ENCODE measurements at places on chromosomes 1 and 21.

GRCh38 chr1:34907487-34908090 is 21.9 kb downstream of the DLGAP3 start:
- no peak for DNase-seq

DNA sequence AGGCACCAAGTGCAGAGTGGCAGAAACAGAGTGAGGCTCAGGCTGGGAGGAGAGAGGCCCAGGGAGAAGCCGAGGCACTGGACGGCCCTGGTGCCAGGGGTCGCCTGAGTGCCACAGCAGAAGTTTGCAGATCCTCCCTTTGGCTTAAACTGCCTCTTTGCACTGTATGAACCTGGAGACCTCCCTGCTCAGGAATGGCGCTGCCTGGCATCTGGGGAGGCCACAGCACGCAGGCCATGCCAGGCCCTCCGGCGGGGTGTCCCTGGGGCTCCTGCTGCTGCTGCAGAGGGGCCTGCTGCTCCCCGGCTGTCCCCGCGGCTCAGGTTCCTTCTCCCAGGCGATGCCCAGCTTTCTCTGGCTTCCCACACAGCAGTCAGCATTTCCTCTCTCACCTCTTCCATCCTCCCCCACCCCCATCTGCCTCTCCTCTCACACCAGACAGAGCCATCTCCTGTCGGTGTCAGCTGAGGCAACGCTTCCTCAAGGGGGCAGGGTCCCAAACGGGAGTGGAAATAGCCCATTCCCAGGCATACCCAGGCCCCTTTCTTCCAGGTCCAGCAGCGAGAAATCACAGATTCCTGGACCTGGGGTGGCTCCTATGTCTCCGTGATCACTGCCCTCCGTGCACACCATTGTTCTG is 35.2 kb downstream of the SYT6 start:
- DNase-seq, result no peak

DNA sequence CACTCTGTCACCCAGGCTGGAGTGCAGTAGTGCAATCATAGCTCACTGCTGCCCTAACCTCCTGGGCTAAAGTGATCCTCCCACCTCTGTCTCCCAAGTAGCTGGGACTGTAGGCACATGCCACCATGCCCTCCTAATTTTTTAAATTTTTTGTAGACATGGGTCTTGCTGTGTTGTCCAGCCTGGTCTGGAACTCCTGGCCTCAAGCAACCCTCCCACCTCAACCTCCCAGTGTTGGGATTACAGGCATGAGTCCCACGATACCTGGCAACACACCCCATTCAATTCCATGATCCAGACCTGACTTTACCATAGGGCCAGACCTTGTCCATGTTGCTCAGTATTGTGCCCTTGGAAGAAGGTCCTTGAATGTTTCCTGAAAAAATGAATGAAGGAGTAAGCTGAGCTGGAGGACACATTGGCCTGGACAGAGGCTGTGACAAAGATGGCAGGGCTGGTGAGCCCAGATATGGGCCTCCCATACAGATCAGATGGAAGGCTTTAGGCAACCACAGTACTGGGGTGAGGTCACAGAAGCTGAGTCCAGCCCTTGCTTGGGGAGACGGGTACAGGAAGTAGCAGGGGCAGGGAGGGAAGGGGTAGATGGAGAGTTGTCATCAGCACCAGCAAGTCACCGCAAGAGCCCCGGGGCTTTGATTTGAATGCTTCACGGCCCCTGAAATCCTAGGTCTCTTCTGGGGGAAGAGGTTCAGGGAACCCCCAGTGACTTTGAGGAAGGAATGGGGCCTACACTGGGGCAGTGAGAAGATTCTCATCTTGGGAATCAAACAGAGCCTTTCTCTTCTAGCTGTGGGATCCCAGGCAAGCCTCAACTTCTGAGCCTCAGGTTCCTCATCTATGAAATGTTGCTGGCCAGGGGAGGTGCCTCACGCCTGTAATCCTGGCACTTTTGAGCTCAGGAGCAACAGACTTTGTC is 40.1 kb upstream of the DMBX1 start:
- DNase-seq, result no peak

GRCh38 chr1:203555511-203556046 is 61.6 kb downstream of the OPTC start:
- no peak for DNase-seq

DNA sequence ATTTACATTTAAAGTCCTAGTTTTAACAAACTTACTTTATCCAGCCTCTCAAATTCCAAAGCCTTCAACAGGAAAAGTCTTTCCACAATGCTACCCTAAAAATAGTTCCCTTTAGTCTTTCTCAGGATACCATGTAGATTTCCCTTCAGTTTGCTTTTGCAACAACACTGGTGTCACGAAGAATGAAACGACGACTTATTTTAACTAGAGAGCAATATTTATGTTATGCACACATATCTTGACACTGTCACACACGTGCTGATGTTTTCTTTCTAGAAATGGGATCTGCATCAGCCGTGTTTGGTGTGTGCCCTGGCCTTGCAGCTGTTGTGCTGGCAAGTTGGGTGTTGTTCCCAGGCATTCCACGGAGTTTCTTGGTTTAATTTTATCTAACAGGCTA is 75.5 kb downstream of the SIPA1L2 start:
- DNase-seq, result no peak

GRCh38 chr1:223350361-223350908 is 13.5 kb downstream of the SUSD4 start:
- DNase-seq, result no peak

GRCh38 chr1:7483634-7484383 is 287.3 kb upstream of the VAMP3 start:
- DNase-seq, result no peak

DNA sequence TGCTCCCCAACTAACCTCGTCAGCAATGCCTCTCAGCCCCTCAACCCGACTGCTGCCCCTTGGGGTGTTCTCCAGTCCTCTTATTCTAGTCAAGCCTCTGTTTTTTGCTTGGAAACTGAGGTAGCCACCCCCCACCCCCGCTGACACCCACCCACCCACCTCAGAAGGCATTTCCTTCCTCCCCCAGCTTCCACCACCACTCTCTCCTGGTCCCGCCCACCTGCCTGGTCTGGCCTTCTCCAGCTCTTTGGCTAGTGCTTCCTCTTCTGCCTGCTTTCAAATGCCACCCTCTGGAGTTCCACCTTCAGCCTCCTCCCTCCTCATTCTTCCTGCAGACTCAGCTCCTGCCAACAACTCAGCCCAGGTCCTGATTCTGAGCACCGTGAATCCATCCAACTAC is 35.3 kb downstream of the OLFML2B start:
- no peak for DNase-seq

GRCh38 chr1:57824535-57824934 is 400.7 kb upstream of the DAB1 start:
- DNase-seq, result no peak

DNA sequence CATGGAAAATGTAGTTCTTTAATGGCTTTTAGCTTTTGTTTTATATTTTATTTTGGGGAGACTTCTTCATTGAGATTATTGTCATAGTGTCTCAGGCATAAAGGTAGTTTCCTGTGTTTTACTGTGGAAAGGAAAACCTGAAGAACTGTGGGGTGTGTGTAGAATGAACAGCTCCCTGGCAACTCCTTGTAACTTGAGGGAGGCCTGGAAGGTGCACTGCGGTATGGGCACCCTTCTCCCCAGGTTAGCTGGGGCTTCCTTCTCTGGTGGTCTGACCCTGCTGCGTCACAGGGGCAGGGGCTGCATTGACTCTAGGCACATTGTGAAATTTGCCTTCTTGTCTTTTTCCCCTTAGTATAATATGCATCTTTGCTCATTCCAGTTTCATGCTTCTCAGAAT is 1.7 kb downstream of the ATP1B1 start:
- DNase-seq, result no peak

GRCh38 chr1:234260578-234260977 is 112.7 kb upstream of the COA6 start:
- peak; percentile 36 for DNase-seq

DNA sequence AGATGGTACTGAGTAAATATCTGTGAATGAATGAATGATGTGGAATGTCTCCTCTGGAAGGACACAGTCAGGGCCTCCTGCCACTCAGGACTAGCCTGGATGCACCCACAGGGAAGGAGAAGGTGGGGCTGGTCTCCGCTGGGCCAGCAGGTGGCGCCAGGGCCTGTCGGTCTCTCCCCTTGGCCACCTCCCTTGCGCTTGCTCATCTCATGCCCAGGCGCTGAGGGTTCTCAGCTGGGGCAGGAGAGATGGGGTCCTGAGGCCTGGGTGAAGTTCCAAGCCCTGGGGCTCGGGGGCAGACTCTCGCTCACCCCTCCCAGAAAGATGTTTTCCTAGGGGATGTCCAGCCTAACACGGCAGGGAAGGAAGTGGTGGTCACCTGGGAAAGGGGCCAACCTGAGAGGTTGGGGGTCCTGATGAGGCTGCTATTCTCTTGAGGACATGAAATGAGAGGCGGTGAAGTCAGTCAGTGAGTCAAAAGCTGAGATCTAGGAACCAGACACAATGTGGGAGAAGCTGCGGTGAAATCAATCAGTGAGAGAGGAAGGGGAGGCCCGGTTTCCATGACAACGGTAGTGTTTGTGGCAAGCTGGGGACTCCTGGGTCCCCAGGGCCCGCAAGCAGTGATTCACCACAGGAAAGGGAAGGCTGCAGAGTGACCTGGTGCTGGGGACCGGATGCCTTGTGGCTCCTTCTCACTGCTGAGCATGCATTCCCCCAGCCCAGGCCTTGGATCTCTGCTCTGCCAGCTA is 14.6 kb upstream of the MEX3A start:
- DNase-seq, result peak; percentile 68

- DNase-seq, result no peak
Measured at GRCh38 chr1:4046836-4047461, 146.9 kb upstream of the C1orf174 start.

DNA sequence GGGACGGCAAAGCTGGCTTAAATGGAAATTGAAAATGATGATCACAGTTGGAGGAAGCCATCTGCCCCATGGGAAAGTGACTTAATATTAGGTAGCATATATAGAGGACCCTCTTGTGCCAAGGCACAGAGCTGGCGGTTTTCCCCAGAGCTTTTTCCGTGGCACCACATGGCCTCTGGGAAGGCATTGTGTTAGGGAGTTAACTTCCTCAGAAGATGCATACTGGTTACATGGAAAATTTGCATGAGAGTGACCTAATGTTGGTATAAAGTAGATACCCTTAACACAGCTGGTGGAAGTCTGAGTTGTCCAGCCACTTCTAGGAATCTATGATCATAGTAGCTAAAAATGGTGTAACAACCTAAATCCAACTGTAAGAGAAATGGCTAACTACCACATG is 27.3 kb downstream of the CAP1 start:
- no peak for DNase-seq

DNA sequence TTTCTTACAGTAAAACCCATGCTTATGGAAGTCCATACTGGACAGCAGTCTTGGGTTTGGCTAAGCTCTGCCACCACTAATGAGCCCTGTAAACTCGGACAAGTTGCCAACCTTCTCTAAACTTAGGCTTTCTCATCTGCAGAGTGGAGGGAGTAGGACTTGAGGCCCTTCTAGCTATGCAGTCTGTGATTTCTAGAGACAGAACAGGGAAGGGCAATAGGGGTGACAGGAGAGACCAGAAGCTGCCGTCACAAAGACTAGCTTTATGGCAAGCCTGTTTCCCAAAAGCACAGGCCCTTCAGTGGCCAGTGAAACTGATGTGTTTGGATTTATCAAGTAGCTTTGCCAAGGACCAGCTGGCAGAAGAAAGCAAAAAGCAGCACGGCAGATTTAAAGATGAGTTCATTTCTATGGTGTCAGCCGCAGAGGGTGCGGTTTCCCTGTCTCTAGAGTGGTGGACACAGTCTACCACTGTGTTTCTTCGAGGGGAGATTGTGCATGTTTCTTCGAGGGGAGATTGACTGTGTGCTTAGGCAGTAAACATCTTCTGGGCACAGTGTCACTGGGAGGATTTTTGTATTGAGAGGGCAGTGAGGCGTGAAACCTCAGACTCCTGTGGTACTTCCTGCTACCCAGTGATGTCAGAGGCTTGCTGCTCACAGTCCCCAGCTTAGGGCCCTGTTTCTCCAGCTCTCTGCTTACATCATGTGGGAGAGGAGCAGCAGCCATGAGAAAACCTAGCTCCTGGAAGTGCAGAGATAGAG is 119.0 kb downstream of the ROR1 start:
- no peak for DNase-seq

- DNase-seq, result no peak
Measured at GRCh38 chr21:42012344-42012743, 2.2 kb upstream of the ZBTB21 start.

DNA sequence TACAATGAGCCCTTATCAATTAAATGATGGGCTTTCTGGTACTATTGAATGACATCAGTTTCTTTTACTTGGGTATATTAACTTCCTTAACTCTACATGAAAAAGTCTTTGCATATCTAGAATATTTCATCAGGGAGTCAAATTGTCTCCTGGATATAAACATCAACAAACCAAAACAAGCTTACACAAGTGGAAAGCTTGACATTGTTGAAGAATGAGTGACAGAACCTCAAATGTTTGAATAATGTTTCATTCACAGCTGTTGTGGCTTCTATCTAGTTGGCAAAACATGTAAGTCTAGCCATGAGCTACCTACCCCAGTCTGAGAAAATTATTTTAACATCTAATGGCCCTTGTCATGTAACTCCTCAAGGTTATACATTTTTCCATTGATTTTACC is 604.8 kb upstream of the ADAMTS5 start:
- DNase-seq, result no peak

- no peak for DNase-seq
Measured at GRCh38 chr1:36735939-36736730, 253.4 kb upstream of the CSF3R start.

GRCh38 chr1:237227476-237227875 is 185.5 kb downstream of the RYR2 start:
- no peak for DNase-seq

- DNase-seq, result no peak
Measured at GRCh38 chr1:7538849-7539768, 232.0 kb upstream of the VAMP3 start.

DNA sequence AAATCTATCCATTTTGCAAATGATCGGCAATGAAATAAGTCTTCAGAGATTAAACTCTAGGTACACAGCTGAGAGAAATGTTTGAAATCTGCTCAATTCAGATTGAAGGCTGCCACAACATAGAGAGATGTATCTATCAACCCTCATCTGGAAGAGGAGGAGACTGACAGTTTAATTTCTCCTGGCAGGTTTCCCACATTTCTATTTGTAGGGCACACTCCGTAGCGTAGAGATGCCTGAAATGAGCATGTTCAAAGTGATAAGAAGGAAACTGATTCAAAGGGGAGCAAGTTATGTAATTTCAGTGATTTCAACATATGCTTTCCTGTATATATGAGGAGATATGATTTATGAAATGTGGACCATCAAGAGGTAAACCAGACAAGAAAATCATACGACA is 44.1 kb downstream of the NIBAN1 start:
- no peak for DNase-seq

GRCh38 chr1:60359431-60359830 is 285.9 kb upstream of the C1orf87 start:
- no peak for DNase-seq
